ENCODE measurements at places on chromosomes 3 and 15. TPM values are rescaled to one million over a fixed set of nuclear protein-coding genes. Genes with fewer than 3 reads are reported as not detected.

GPR149 gene
- not detected for total RNA-seq

- no peak for DNase-seq
Measured at GRCh38 chr15:47461652-47462141, 255.6 kb upstream of the SEMA6D start.

GRCh38 chr3:177830411-177830849 is 633.1 kb upstream of the TBL1XR1 start:
- DNase-seq, result no peak

DNA sequence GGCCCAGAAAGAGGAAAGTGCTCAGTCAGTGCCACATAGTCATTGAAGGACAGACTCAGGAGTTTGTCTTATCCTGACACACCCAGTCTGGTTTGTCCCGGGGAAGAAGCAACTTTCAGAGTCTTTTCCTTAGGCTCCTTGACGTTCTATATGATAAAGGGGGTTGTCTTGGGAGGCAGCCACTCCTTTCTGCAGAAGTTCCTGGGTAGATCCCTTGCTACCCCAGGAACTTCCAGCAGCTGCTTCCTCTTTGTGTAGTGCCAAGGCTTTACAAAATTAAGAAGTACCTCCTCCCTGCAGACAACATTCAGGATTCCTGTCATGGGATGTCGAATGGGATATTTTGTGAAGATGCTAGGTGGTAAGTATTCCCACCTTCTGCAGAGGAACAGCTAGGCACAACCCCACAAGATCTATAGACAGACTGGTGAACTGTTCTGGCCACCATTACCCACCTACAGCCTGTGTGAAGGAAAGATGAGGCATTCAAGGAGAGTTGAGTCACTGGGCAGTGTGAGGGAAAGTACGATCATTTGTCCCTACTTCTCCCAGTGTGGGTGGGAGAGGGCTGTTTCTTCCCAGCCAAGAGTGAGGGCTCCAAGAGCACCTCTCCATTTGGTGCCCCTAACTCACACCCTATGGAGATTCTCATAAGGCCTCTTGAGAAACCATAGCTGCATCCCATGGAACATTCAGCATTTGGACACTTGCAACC is 11.3 kb downstream of the TMEM266 start:
- no peak for DNase-seq

DNA sequence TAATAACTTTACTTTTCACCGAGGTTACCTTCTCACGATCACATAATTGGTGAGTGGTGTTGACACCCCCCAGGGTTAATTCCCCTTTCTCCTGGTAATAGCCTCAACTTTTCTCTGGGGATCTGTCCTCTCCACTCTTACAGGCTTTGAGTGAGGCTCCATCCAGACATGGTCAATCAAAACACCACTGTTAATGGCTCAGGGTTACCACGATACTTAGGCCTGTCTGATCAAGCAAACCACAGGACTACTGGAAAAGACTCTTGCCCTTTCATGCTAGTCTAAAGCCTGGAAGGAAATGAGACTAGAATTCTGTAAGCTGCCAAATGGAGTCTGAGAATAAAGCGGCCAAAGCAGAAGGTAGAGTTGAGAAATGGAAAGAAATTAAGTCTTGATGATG is 56.5 kb upstream of the STT3B start:
- DNase-seq, result no peak

DNA sequence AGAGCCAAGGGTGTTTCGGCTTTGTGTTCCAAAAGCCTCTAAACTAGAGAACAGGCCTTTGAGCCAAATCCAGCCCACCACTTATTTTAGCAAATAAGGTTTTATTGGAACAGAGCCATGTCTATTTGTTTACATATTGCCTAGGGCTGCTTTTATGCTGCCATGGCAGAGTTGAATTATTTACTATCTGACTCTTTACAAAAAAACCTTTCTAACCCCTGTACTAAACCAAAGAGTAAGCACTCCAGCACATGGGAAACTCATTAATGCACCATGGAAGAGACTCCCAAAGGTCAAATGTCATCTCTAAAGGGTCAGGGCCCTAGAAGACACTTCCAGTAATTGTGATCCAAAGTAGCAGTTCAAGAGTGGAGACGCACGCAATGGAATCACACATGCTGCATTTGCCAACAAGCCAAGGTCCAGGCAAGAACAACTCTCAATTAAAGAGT is 22.3 kb downstream of the OSBPL10 start:
- no peak for DNase-seq

GRCh38 chr3:148089171-148089570 is 608.5 kb upstream of the AGTR1 start:
- no peak for DNase-seq

OR5H6 gene
- total RNA-seq, result not detected

ADPRH gene
- total RNA-seq, result 13.9 TPM

DNA sequence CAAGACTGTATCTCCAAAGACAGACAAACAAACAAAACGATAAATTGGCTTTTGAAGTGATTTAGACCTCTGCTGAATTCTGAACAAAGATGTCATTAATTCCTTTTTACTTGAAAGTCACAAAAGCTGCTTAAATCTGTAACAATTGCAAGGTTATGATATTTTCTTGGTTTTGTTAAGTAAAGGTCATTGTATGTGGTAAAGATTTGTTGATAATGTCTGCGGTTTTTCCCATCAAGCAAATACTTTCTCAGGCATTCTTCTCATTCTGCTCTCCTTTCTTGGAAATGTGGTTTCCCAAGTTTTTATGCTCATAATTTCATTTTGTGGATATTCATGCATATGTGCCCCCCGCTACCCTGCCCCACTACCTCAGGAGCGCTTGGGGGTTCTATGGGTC is 116.5 kb downstream of the SLMAP start:
- no peak for DNase-seq

DNA sequence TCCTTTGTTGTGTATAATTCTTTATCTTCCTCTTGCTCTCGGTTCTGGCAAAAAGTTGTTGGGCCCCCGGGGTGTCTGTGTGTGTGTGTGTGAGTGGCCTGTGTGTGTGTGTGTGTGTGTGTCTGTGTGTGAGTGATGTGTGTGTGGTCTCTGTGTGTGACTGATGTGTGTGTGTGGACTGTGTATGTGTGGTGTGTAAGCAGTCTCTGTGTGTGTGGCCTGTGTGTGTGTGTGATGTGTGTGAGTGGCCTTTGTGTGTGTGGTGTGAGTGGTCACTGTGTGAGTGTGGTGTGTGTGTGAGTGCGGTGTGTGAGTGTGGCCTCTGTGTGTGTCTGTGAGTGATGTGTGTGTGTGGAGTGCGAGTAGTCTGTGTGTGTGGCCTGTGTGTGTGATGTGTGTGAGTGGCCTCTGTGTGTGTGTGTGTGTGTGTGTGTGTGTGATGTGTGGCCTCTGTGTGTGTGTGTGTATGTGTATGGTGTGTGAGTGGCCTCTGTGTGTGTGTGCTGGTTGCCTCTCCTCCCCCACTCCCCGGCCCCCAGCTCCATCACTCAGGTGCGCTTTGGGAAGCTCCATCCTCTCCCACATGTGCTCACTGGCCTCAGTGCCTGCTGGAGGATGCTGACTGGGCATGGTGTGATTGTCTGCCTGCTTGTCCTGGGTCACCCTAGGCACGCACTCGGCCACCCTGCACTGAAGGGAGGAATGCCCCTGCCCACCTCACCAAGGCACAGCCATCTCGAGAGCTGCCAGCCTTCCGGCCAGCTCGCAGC is 8.8 kb downstream of the LINGO1 start:
- DNase-seq, result no peak

DNA sequence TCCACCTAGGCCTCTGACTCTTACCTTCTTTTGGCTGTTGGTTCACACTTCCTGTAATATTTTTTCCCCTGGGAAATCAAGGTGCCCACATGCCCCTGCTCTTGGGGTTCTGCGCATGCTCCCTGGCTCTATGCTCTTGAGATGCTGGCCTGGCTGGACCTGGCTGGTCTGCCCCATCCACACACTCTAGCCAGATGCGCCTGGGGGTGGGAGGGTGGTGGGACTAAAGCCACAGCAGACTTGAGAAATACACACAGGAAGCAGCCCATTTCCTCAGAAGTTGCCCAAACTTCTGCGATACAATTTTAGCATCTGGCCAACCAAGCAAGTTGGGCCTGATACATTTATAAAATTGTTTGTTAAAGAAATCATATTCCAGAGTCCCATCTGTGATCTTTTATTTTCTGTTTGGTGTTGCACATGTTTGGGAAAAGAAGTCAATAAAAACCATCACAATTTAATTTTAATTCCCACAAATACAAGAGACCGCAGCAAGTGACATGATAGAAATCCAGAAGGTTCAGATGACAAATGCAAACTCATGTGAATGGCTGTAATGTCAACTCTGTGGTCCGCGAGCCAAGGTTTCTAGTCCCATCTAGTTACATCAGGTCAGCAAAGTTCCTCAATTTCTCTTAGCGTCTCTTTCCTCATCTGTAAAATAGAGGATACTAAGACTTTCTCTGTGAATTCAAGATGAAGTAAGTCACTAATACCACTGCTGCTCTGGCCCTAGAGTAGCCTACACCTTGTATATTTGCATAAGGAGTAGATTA is 55.9 kb upstream of the MEF2A start:
- DNase-seq, result no peak

- no peak for DNase-seq
Measured at GRCh38 chr15:68047826-68048225, 6.3 kb upstream of the PIAS1 start.

DNA sequence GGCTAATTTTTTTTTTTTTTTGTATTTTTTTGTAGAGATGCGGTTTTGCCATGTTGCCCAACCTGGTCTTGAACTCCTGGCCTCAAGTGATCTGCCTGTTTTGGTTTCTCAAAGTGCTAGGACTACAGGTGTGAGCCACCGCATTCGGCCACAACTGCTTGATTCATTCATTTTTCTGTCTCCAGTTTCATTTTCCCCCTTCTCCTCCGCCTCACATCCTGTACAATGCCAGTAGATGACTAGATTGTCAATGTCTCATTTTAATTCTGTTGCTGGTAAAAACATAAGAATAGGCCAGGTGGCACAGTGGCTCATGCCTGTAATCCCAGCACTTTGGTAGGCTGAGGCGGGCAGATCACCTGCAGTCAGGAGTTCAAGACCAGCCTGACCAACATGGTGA is 12.0 kb upstream of the ZNF592 start:
- no peak for DNase-seq

ATP13A4 gene
- total RNA-seq, result 0.15 TPM

SERINC4 gene
- not detected for total RNA-seq

GRCh38 chr15:66524838-66525237 is 19.7 kb downstream of the ZWILCH start:
- no peak for DNase-seq

DNA sequence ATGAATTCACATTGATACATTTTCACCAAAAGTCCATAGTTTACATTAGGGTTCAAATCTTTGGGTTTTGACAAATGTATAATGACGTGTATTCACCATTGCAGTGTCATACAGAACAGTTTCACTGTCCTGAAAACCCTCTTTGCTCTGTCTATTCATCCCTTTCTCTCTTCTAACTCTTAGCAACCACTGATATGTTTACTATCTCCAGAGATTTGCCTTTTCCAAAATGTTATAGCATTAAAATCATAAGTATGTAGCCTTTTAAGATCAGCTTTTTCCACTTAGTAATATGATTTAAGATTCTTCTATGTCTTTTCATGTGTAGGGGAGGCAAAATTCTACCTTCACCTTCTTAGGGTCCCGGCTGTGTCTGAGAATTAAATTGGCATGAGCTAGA is 203.8 kb downstream of the TPRG1 start:
- no peak for DNase-seq

DNA sequence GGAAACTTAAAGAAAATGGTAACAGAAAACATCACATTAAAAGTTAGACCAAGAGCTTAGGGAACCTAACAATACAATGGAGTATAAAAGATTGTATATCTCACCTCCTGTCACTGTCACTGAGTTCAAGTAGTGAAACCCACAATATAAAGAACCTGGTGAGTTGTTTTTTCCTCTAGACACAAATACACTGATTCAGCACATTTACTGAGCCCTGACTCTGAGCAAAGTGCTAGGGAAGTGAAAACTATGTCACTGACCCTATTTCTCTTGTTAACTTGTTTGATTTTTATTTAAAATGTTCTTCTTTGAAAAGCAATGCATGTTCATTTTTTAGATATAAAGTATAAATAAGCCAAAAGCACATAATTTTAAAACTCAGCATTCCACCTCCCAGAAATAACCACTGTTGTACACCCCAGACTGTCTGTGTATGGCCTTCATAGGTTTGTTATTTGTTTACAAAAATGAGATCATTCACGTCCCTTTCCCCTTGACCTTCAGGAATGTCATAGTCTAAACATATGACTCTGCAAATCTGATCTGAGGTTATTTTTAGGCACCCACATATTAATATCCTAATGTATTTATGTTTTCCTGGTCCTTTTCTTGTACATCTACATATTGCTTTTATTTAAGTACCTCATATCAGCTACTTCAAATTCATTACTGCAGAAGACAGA is 69.2 kb upstream of the CSTA start:
- DNase-seq, result no peak

DNA sequence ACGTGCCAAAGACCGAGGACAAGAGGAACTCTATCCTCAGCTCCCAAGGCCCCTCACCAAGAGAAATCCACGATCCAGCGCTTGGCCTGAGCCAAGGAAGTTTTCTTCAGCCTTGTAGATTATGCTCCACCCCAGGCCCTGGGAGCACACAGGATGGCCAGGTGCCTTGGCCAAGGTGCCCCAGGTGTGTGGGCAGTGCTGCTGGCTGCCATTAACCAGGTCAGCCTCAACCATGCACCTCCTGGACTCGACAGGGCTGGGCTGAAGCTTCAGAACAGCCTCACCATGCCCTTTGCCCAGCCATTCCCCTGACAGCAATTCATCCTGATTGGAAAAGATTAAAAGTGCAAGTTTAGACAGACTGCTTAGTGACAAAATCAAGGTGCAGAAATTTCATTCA is 10.9 kb upstream of the MESP1 start:
- DNase-seq, result no peak

CPN2 gene
- not detected for total RNA-seq

TMEM207 gene
- not detected for total RNA-seq

GRCh38 chr15:78168608-78169007 is 19.4 kb downstream of the IDH3A start:
- DNase-seq, result no peak

ROPN1 gene
- not detected for total RNA-seq

DNA sequence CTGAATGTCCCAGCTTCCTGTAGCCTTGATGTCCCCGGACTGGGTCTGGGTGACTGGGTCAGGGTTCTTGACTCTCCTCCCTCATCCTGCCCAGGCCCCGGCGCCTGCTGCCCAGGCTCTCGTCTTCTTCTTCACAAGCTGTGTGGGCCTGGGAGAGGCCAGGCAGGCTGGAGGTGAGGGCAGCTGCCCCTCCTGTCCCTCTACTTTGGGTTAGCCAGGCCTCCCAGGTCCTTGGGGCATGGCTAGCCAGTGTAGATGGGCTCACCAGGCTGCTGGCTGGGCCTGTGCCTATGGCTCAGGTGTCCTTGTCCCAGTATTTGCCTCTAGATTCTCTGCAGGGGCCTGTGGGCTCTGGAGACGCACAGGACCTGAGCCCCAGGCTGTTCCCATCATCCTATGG is 31.8 kb downstream of the TKT start:
- DNase-seq, result no peak

GP5 gene
- total RNA-seq, result 0.33 TPM

DNA sequence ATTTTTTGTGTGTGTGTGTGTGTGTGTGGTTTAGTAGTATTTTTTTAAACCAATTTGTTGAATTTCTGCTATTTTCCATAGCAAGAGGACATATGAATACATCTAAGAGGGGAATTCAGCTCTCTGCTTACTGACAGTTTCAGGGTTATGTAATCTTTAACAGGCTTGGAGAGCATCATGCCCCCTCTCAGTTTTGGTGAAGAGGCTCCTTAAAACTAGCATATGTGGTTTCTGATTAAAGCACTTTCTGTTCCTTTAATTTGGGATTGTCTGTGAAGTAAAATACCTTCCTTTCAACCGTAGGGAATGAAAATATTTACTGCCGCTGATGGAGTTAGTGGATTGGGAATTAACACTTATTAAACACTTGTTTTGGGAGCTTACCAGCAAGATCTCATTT is 19.4 kb upstream of the NFKBIZ start:
- DNase-seq, result no peak

Measured in aorta (tissue), 5 donors.